SHP77 (cell line): ENCODE measurements at places on chromosomes 2 and 18.

- DNase-seq, result no peak
These were observed 32.0 kb upstream of the TFCP2L1 start for GRCh38 chr2:121316986-121317385.

GRCh38 chr2:203949228-203949627 is 12.7 kb downstream of the ICOS start:
- DNase-seq, result no peak

DNA sequence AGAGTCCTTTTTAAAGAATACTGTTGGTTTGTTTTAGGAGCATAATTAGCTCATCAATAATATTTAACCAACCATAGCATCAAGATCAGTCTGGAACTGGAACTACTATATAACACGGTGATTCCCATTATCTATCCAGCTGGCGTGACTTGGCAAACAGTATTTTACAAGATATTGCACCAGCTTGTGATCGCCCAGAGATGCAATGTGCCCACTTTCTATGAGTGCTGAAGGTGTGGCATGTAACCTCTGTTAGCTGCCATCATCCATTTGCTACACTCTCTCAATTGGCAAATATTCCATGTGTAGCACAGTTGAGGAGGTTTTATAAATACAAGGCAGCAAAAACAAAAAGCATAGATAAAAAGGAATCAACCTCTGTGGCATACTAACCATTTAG is 64.9 kb downstream of the FIGN start:
- DNase-seq, result no peak

DNA sequence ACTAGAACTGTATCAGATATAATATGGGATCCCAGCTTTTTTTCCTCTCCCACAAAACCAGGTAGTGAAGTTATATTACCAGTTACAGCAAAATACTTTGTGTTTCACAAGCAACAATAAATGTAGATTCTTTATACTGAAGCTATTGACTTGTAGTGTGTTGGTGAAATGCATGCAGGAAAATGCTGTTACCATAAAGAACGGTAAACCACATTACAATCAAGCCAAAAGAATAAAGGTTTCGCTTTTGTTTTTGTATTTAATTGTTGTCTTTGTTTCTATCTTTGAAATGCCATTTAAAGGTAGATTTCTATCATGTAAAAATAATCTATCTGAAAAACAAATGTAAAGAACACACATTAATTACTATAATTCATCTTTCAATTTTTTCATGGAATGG is 77.7 kb upstream of the CSRNP3 start:
- DNase-seq, result no peak
